ENCODE measurements at places on chromosomes 16 and 17.

DNA sequence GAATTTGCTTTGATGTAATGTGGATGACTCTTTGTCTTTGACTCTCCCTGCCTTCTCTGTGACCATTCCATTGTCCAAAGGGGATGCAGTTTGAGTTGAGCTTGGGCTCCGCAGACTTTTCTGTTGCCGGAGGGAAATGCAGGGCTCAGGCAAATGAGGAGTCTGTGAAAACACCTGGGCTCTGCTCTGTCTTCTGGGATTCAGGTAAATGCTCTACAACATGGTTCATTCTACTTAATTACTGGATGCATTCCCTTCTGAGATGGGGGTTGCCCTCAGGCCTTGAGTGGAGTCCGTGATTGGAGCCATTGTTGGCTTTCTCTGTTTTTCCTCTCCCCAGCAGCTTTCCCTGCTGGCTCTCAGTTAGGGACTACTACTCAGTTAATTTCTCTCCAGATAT is 26.4 kb upstream of the SPNS2 start:
- DNase-seq, result no peak

GRCh38 chr17:60311186-60311585 is 80.7 kb downstream of the USP32 start:
- DNase-seq, result no peak

DNA sequence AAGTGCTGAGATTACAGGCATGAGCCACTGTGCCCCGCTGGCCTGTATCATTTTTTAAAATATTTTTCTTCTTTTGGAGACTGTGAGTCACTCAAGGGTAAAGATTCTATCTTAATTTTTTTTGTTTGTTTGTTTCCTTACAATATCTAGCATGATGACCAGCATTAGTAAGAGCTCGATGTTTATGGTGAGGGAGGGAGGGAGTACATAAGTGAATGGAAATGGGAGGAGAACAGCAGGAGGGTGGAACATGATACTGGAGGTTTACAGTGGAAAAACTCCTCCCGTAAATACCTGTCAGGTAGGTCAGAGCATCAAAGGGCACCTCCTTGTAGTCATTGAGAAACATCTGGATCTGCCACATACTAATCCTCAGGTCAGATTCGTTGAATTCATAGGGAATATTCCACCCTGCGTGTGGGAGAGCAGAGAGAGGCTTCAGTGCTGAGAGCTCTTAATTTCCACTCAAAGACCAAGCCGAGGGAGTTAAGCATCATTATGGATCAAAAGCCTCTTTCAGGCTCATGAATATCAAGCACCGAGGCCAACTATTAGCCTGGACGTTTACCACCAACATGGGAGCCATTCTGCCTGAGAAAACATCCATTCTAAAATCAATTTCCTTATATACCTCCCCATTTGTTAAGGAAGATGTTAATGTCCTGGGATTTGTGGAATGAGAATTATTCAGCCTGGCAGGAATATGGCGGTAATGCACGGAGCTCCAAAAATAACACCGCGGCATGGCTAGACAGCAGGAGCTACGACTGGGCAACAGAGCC is 51.8 kb downstream of the LYRM1 start:
- DNase-seq, result no peak

DNA sequence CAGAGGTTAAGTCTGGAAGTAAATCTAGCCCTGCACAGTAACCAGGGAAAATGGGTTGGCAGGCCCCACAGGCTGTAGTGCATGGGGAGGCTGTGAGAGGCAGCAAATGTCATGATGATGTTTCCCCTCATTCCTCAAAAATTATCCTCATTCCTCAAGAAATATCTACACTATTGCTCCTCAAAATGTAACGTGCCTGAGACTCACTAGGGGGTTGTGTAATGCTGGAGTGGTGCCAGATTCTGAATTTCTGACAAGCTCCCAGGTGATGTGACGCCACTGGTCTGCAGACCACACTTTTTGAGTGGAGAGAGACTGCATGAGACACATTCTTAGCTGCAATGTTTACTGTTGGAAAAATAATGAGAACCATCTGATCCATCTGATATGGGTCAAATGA is 1.2 kb upstream of the MPP3 start:
- no peak for DNase-seq

DNA sequence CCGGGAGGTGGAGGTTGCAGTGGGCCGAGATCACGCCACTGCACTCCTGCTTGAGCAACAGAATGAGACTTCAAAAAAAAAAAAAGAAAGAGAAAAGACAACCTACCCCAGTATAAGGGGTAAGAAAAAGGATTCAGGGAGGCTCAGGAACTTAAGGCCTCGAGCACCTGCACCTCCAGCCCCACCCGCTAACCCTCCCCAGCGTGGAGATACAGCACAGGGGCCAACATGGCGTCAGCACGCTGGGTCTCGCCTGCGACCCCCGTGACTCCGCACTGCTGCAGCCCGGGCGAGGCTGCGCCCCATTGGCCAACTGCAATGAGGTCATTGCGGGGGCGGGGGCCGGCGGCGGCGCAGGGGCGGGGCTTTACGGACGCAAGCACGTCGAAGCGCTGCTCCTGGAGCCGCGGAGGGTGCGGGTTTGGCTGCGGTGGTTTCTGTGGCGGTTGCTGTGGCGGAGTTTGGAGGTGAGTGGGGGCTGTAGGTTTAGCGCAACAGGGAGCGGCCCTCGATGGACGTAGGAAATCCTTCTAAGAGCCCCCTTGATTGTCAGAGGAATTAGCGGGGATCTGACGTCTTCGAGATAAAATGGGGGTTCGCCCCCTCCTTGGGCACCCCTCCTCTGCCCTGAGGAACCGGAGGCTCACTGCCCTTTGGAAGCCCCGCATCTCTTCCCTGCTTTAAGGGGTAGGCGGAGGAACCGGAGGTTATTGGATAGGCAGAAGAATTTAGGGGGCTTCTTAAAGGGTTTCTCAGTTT is at the start of gene ATP6V0A1:
Gene ATP6V0A1 (plus strand): TSS at position 382 of the 759 bp plus-strand sequence. CDS start 2,017 bp downstream, outside the sequence.
- DNase-seq, result peak; percentile 68

- DNase-seq, result no peak
Measured at GRCh38 chr16:88395669-88396584, 13.2 kb downstream of the ZNF469 start.

DNA sequence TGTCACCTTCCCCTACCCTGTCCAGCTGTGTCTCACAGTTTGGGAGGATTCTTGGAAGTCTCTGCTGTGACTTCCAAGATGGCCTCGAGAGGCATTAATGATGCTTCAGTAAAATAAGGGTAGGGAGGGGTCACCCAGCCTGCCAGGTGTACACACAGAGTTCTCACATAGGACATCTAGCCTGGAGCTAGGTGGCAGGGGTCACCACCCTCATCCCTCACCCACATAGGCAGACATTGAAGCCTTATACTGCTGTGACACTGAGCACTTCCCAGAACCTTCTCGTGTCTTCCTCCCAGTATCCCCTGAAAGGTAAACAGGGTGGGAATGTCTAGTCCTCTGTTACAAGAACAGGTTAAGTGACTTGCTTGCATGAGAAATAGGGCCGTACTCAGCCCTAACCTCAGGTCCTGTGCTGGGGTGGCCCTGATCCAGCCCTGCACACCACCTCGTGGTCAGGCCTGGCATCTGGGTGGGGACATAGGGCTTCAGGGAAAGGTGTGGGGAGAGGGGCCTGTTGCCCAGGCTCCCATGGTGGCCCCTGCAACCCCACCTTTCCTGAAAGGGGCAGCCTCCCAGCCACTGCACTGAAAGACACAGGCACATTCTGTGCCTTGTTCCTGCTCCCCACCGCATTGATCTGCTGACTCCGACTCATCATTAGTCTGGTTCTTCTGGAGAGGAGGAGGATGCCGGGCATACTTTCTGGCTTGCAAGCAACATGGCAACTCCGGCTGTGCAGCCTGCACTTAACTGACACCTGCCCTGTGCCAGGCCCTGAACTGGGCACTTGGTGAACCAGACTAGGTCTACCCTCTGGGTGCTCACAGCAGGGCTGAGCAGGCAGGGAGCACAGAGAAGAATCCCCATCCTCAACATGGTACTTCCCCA is 3.6 kb upstream of the MMP15 start:
- no peak for DNase-seq

GRCh38 chr17:30312226-30312625 is 20.5 kb upstream of the BLMH start:
- DNase-seq, result no peak

GRCh38 chr17:42585353-42585752 is 7.8 kb upstream of the PSMC3IP start:
- DNase-seq, result no peak

DNA sequence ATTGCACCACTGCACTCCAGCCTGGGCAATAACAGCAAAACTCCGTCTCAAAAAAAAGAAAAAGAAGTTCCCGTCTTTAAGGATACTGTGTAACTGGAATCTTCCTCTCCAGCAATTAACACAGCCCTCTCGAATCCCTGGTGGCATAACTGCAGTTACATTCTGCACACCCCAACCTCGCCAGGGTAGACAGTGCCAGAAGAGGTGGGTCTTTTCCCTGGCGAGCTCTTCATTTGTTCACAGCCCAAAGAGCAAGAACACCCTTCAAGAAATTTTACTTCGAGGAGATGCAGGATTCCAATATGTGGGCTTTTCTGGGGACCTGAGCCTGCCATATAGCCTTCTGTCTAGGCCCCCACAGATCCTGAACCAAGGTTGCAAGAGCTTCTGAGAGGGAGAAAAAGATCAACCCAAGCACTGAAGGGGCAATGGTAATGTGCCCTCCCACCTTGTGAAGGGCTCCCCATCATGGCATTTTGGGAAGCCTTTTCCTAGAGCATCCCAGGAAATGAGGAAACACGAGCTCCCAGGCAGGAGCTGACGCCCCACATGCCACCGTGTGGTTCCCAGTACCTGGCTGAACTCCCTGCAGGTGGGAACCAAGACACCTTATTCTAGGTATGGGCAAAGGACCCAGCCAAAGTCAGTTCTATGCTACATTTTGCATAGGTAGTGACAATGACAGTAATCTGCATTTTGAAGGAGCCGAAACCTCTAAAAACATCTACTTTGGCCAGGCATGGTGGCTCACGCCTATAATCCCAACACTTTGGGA is 26.9 kb downstream of the TK2 start:
- no peak for DNase-seq

DNA sequence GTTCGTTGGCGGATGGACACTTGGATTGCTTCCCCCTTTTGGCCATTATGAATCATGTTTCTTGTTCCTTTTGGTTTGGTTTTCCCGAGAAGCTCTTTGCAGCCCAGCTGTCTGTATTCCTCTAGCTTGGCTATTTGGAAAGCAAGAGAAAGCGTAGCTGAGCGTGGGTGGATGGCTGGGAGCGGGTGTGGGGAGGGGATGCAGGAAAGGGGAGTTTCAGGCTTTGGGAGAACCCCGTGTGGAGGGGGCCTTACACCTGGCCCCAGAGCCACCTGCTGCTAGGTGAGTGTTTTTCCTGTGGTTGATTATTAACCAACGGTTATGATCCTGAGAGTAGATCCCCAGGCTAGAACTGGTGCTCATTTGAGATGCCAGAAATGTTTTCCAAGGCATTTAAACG is 103.7 kb downstream of the RAP1GAP2 start:
- DNase-seq, result no peak

DNA sequence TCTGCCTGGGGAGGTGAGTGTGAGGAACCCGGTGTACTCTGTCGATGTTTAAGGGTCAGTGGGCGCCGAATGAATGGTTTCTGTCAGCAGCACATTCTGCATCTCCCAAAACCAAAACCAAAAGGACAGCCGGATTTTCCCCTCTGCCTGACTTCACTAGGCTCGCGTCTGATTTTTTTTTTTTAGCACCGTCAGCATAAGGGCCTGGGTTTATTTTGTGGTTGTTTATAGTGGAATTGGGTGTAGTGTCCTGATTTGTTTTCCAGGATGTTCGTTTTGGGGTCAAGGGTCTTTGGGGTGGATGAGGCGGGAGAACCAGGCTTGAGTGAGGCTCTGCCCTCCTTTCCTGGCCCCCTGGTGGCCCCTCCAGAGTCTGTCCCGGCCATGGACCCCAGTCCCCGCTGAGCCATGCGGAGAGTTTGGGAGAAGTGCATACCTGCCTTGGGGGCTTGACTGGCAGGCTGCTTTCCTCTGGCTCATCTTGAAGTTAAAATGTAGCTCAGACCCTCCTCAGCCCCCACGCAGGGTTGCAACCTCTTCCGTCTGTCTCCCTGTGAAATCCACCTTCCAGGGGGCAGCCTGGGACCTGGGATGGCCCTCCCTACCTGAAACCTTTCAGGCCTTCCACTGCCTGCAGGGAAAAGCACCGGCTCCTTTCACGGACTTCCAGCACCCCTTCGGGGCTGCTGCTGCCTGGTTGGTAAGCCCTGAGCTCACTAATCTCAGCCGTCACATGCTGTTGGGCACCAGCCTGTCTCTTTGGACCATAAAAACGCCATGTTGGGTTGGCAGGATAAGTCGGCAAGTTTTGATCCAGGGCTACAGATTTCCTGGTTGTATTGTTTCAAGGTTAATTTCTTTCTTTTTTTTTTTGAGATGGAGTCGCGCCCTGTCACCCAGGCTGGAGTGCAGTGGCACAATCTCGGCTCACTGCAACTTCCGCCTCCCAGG is 60.2 kb downstream of the JPH3 start:
- DNase-seq, result no peak

DNA sequence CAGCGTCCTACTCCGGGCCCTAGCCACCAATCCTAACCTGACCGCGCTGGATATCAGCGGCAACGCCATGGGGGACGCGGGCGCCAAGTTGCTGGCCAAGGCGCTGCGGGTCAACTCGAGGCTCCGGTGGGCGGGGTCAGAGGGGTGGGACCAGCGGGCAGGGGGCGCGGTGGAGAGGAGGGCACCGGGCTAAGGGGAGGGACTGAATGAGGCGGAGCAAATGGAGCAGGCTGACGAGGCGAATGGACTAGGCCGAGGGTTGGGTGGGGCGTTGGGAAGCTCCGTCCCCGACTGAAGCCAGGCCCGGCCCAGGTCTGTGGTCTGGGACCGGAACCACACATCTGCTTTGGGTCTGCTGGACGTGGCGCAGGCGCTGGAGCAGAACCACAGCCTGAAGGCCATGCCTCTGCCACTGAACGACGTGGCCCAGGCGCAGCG is 4.6 kb downstream of the CARMIL2 start:
- DNase-seq, result no peak

DNA sequence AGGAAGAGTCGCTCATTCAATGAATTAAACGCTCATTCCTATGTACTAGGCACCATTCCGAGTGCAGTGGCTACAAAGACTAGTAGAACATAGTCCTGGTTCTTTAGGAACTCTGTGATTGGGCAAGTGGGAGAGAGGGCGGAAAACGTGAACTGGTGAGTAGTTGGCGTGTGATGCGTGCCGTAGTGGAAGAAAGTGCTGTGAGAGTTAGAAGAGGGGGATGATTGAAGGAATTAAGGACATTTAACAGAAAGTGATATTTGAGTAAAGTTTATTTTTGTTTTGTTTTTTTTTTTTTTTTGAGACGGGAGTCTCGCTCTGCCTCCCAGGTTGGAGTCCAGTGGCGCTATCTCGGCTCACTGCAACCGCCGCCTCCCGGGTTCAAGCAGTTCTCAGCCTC is 7.9 kb upstream of the SLFN14 start:
- DNase-seq, result no peak

- no peak for DNase-seq
Measured at GRCh38 chr17:82054351-82055022, 2.8 kb downstream of the GPS1 start.

- DNase-seq, result no peak
Measured at GRCh38 chr17:45573924-45574770, 83.6 kb upstream of the PLEKHM1 start.

GRCh38 chr16:3470723-3471122 is 24.6 kb downstream of the C16orf90 start:
- no peak for DNase-seq

- no peak for DNase-seq
Measured at GRCh38 chr16:69302301-69302700, 8.8 kb upstream of the VPS4A start.

- DNase-seq, result no peak
Measured at GRCh38 chr16:1551166-1551565, 17.7 kb downstream of the TMEM204 start.

GRCh38 chr16:60642956-60643355 is 1393.3 kb downstream of the CDH8 start:
- no peak for DNase-seq

GRCh38 chr16:30428055-30428454 is 1.8 kb downstream of the DCTPP1 start:
- DNase-seq, result no peak
